ENCODE measurements at places on chromosomes 2 and 18. TPM values are rescaled to one million over a fixed set of nuclear protein-coding genes. Genes with fewer than 3 reads are reported as not detected.
A peak's percentile ranks its signal among the peaks of the same experiment; 100 is the strongest.

DNA sequence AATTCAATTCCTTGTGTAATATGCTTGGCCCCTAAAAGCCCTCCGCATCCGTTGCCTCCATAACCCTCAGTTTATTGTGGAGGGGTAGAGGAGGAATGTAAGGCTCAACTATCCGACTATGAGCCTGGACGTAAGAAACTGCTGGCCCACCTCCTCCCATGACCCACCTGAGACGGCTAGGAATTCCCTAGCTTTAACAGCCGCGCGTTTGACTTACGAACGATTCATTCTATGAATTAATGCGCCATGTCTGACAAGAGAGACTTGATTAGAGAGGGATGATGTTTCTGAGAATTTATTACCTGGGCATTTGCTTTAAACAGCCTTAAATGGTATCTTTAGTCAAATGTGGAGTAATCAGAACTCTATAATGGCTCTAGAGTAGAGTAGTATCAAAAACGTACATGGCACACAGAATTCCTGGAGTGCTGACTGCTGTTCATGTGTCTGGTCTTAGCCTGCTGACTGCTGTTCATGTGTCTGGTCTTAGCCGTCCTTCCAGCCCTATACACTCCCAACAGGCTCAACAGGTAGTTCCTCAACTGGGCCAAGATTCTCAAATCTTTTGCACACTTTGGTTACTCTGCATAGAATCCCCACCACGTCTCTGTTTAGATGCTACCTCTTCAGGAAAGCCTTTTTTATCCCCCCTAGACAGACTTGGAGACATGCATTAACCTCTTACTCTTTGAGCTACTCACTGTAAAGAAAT lies 899 bp upstream of the GFPT1 start:
- DNase-seq, result no peak
- peaks cover 22% of the 10 kb centered on the region for H3K4me1 ChIP-seq
- H3K27ac ChIP-seq, result peak overlapping the region; percentile 58
- H3K36me3 ChIP-seq, result no peaks in the 10 kb centered on the region
- peak overlapping the region; percentile 62 for H3K4me3 ChIP-seq

DNA sequence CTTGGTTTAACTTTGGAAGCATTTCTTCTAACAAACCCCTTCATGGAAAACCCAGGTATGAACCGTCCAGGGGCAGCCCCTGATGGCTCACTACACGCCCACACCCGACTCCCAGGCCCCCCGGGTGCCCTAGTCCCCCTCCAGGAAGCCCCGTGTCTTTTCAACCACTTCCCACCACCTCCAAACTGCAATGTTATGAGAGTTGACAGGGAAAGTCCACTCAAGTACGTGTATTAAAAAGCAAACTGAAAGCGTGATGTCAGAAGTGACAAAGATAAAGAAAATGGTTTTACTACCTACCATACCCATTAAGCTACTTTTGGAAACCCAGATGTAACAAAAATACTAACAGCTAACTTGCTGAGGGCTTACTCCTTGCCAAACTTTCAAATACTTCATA lies 51.5 kb downstream of the L3MBTL4 start:
- H3K27ac ChIP-seq, result no peak overlapping the region
- H3K36me3 ChIP-seq, result no peaks in the 10 kb centered on the region
- no peak overlapping the region for H3K4me3 ChIP-seq
- no peaks in the 10 kb centered on the region for H3K27me3 ChIP-seq
- DNase-seq, result no peak

GRCh38 chr18:24878289-24878688 lies 417.9 kb downstream of the HRH4 start:
- H3K27ac ChIP-seq, result no peak overlapping the region
- no peaks in the 10 kb centered on the region for H3K27me3 ChIP-seq
- no peak for DNase-seq
- H3K4me3 ChIP-seq, result no peak overlapping the region

GRCh38 chr2:233498126-233498525 lies 68.5 kb downstream of the USP40 start:
- no peaks in the 10 kb centered on the region for H3K27me3 ChIP-seq
- no peaks in the 10 kb centered on the region for H3K4me1 ChIP-seq
- no peak overlapping the region for H3K27ac ChIP-seq
- no peak for DNase-seq
- H3K36me3 ChIP-seq, result peaks cover 23% of the 10 kb centered on the region
- no peak overlapping the region for H3K4me3 ChIP-seq

DNA sequence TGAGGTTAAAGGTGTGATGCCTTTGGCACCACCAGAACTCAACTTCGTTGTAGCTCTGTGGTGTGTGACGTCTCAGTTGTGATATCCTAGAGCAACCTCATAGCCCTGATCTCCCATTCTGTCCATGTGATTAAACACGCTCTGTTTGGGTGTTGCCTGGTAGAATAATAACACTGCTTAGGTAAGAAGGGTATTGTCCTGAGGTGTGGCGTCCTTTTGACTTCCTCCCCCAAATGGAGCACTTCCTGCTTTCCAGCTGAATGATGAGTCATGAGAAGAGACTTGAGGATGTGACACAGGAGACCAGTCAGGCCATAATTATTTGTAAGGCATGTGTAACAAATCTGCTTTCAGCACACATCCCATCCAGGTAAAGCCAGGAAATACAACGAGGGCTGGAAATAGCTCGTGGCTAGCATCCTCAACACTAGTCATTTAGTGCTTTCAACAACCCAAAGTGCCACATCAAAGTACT lies 100.7 kb downstream of the RAPGEF4 start:
- no peak for DNase-seq
- H3K4me3 ChIP-seq, result no peak overlapping the region
- no peaks in the 10 kb centered on the region for H3K36me3 ChIP-seq
- H3K4me1 ChIP-seq, result no peaks in the 10 kb centered on the region
- H3K27me3 ChIP-seq, result no peaks in the 10 kb centered on the region

DNA sequence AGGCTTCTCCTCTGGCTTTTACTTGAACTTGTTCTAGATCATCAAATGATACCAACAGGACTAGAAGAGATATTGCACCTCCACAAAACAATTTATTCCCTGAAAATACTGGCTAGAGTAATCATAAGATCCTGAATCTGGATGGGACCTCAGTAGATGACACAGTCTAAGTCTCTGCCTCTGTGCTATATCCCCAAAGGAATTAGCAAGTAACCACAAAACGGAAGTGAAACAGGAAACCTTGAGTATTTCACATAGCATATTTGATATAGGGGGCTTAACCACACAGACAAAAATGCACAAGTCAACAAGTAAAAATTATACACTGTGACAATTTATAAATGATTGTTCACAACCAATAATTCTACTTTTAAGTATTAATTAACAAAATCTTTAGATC lies 456.9 kb upstream of the TNP1 start:
- no peak for DNase-seq
- H3K36me3 ChIP-seq, result no peaks in the 10 kb centered on the region
- no peaks in the 10 kb centered on the region for H3K27me3 ChIP-seq
- peaks cover 3% of the 10 kb centered on the region for H3K4me1 ChIP-seq
- no peak overlapping the region for H3K4me3 ChIP-seq

- DNase-seq, result no peak
- H3K4me1 ChIP-seq, result no peaks in the 10 kb centered on the region
- no peak overlapping the region for H3K4me3 ChIP-seq
- H3K27ac ChIP-seq, result no peak overlapping the region
- no peaks in the 10 kb centered on the region for H3K36me3 ChIP-seq
These were observed 286.4 kb upstream of the MMADHC start for GRCh38 chr2:149873936-149874335.

DNA sequence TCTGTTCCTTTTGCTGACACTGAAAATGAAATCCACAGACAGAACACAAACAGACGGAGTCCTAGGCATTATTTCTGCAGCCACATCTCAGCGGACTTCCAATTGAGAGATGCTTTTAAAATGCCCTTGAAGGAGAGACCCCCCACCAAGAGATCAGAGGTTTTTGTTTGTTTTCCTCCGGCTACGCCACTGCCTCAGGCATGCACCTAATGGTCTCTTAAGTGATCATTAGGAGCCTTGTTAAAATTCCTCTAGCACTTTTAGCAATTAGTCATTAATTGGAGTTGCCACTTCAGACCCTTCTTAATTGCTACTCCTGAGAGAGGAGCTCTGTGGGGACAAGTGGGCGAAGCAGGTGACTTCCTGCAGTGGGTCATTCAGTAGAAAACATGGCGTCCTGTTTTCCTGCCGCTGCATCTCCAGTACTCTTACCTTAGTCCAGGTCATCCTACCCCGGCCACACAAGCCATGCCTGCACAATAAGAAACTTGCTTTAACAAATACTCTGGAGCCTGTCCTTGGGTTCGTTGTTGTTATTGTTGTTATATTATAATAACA lies 257.7 kb upstream of the CHAC2 start:
- no peaks in the 10 kb centered on the region for H3K27me3 ChIP-seq
- no peak overlapping the region for H3K4me3 ChIP-seq
- no peak overlapping the region for H3K27ac ChIP-seq
- no peak for DNase-seq

- no peaks in the 10 kb centered on the region for H3K4me1 ChIP-seq
- no peaks in the 10 kb centered on the region for H3K27me3 ChIP-seq
- DNase-seq, result no peak
- H3K36me3 ChIP-seq, result no peaks in the 10 kb centered on the region
- no peak overlapping the region for H3K27ac ChIP-seq
- H3K4me3 ChIP-seq, result no peak overlapping the region
These were observed 21.2 kb downstream of the TGFA start for GRCh38 chr2:70532244-70532935.

DNA sequence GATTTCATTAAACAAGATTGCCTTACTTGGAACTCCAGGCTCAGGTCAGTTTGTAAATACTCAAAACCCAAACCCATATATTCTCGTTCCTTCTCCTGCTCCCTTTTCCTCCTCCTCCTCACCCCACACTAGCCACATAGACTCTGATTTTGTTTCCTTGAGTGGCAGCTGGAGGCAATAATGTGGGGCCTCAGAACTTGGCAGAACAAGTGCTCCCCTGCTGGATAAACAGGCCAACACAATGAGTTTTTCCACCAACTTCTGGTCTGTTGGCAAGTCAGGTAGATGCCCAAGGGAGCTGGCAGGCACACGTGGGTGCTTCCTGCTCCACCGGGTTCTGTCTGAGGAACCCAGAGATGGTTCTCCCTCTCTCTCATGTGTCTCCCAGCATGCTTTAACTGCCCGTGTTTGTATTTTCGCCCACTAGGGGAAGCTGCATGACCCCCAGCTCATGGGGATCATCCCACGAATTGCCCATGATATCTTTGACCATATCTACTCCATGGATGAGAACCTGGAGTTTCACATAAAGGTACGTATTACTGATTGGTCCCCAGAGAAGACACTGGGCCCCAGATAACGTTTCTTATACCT lies 61.9 kb downstream of the KIF5C start:
- no peak overlapping the region for H3K4me3 ChIP-seq
- no peak overlapping the region for H3K27ac ChIP-seq
- H3K27me3 ChIP-seq, result no peaks in the 10 kb centered on the region
- DNase-seq, result no peak
- H3K4me1 ChIP-seq, result no peaks in the 10 kb centered on the region

DNA sequence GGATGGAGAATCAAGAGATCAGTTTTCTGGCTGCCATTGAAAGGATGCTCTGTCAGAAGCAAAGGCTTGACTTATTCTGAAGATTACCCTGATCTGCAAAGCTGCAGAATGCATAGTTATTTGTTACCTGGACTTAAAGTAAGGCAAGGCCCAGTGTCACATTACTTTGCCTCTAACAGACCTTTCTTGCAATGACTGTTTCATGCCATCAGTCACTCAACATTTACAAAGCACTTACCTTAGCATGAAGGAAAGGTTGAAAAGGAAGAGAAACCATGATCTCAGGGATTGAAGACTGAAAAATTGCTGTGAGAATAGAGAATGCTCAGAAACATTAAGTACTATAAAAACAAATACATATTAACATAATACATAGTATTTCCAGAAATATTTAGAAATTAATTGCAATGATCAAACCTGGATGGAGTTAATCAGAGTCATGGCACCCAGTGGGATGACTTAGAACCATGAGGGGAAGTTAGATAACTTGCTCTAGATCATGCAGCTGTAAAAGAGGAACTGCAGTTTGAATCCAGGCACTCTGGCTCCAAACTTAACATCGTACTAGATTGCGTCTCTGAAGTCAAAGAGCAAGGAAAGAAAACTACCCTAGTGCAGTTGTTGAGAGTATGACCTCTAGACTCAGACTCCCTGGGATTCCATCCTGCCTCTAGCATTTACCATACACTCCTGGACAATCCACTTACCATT lies 26.5 kb upstream of the FAM117B start:
- no peaks in the 10 kb centered on the region for H3K27me3 ChIP-seq
- H3K36me3 ChIP-seq, result no peaks in the 10 kb centered on the region
- H3K4me1 ChIP-seq, result no peaks in the 10 kb centered on the region
- DNase-seq, result no peak
- no peak overlapping the region for H3K4me3 ChIP-seq
- H3K27ac ChIP-seq, result no peak overlapping the region

DNA sequence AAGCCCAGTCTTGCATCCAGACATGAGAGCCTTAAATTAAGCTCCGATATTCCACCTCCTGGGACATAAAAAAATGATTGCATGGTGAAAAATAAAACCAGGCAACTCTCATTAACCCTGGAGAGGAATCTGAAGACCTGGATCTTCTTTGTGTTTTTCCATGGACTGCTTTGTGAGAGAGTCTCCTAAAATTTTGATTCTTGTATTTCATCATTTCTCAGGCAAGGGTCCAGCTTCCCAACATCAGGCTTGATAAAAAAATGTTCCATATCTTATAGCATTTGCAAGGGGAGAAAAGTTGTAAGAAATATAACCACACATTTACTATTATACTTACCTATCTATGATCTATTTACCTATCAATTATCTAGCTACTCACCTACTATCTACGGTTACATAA lies 327.5 kb upstream of the SPHKAP start:
- H3K36me3 ChIP-seq, result no peaks in the 10 kb centered on the region
- no peak for DNase-seq
- no peak overlapping the region for H3K4me3 ChIP-seq

DNA sequence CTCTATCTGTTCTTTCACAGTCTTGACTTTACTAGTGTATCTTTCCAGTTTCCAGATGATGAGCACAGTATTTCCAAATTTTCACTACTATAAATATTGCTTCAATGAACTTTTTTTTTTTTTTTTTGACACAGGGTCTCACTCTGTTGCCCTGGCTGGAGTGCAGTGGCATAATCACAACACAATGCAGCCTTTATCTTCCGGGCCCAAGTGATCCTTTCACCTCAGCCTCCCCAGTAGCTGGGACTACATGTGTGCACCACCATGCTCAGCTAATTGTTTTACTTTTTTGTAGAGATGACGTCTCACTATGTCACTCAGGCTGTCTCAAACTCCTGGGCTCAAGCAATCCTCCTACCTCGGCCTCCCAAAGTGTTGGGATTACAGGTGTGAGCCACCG lies 142.8 kb downstream of the SRBD1 start:
- no peak for DNase-seq
- H3K4me1 ChIP-seq, result no peaks in the 10 kb centered on the region
- no peak overlapping the region for H3K27ac ChIP-seq
- H3K27me3 ChIP-seq, result no peaks in the 10 kb centered on the region
- H3K4me3 ChIP-seq, result no peak overlapping the region

DNA sequence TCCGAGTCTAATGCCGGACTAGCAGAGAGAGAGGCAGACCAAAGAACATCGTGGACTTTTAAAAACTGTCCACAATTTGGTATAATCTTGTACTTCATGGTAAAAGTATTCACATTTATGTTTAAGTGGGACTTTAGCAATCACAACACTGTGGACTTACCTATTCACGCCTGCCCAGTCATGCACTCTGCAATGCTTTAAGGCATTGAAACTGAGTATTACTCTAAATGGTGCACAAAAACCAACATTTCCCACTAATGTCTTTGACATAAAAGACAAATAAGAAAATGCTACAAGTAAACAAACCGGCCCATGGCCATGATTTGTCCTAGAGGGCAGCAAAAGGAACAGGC lies 91.3 kb downstream of the ACVR1 start:
- no peak for DNase-seq
- H3K27ac ChIP-seq, result no peak overlapping the region

MC5R gene
- total RNA-seq, result not detected

EVX2 gene
- total RNA-seq, result not detected

DUSP19 gene
- 0.14 TPM for total RNA-seq

OLA1 gene
- 38.1 TPM for total RNA-seq

TACR1 gene
- not detected for total RNA-seq
